Activated naive CD4-positive, alpha-beta T cell treated with anti-CD3 and anti-CD28 coated beads, Interleukin-2, amount 10 ng/mL, durations not matched to agents 7 days and 5 days (primary cell): ENCODE measurements at places on chromosomes 4 and X.

GRCh38 chr4:123939621-123940020 lies 543.0 kb downstream of the SPRY1 start:
- DNase-seq: no peak

GRCh38 chrX:87582453-87582852 lies 64.9 kb downstream of the KLHL4 start:
- DNase-seq: no peak

DNA sequence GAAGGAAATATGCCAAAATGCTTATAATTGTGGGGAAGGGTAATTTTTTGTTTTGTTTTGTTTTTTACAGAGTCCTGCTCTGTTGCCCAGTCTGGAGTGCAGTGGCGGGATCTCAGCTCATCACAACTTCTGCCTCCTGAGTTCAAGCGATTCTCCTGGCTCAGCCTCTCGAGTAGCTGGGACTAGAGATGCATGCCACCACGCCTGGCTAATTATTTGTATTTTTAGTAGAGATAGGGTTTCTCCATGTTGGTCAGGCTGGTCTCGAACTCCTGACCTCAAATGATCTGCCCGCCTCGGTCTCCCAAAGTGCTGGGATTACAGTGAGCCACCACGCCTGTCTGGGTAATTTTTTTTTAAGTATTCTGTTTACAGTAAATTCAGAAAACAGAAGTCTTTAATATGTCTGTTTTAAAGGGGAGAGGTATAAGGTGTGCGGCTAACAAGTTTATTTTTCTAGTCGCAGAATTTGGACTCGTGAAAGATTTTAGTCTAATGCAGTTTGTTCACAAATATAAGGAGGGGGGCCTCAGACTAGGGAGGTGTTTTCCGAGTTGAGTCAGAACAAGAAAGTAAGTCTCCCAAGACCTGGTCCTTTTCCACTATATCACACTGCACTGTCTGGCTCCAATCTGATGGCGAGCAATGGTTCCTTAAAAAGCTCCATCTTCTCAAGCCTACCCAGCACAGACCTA lies 1.5 kb downstream of the ACSL1 start:
- DNase-seq: no peak

- no peak for DNase-seq
Measured at GRCh38 chrX:135497736-135498135, 22.7 kb upstream of the INTS6L start.

DNA sequence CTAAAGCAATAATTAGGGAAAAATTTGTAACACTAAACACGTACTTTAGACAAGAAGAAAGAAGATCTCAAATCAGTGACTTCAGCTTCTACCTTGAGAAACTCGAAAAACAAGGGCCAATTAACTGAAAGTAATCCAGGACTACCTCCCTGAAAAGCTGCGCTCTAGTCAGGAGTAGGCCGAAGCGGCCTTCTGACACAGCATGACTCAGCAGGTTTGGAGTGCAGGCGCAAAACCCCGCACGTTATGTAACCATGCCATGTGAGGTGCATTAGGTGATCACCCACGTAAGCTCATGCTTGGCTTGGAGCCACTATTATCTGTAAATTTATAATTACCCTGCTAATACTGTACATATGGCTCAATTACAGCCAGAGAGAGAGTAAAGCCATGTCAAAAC lies 52.8 kb upstream of the CCDC149 start:
- no peak for DNase-seq

- no peak for DNase-seq
Measured at GRCh38 chrX:136195247-136195646, 47.9 kb downstream of the FHL1 start.
